ENCODE measurements at places on chromosomes 1 and 21.

DNA sequence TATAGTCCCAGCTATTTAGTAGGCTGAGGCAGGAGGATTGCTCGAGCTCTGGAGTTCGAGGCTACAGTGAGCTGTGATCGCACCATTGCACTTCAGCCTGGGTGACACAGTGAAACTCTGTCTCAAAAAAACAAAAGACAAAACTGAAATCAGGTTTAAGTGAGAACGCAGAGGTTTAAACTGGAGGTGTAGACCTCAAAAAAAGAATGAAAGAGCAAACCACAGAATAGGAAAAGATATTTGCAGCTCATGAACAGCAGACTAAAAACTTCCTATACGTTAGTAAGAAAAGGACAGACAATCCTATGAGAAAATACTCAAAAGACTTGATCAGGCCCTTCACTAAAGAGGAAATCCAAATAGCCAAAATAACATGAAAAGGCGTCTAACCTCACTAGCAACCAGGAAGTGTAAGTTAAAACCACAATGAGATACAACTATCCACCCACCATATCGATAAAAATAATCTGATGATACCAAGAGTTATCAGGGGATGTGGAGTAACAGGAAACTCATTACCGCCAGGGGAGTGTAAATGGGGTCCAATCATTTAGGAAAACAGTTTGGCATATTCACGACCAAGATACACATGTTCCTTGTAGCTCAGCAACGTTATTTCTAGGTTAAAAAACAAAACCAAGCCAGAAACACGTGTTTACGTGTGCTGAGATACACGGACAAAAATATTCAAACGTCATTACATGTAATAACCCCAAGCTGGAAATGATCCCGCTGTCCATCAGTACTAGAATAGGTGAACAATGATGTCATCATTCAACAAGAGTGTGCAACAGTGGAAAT, 9.8 kb downstream of the TNFRSF9 start:
- no peak for DNase-seq

DNA sequence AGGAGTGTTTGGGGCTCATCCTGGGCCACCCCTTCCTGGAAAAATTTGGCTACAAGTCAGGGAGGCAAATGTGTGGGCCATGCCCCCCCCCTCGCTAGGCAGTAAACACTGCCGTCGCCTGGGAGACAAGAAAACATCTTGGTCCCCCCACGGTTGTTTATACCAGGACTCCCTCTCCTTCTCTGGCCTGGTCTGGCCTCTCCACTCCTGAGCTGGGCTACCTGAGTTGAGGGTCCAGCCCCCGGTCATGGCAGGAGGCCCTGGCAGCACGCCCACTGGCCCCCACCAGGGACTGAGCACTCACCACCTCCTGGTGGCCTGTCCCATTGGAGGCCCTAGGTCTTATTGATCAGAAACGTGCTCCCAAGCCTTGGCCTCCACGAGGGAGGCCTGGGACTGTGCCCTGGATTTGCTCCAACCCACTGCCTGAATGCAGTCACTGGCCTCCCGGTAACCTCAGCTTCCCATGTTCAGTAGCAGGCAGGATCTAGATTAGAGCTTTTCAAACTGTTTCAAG, 15.8 kb downstream of the KCNQ4 start:
- DNase-seq = no peak

- DNase-seq = no peak
These were observed 60.5 kb downstream of the CLIC4 start for GRCh38 chr1:24805534-24806301.

- DNase-seq = peak; percentile 91
These were observed 85.6 kb downstream of the STUM start for GRCh38 chr1:226634166-226634588.

All from cardiac septum (tissue), 1 donor.